ENCODE measurements at places on chromosomes 4 and X.

- no peak for DNase-seq
Observed at GRCh38 chr4:4854649-4855295, 4.7 kb upstream of the MSX1 start.

DNA sequence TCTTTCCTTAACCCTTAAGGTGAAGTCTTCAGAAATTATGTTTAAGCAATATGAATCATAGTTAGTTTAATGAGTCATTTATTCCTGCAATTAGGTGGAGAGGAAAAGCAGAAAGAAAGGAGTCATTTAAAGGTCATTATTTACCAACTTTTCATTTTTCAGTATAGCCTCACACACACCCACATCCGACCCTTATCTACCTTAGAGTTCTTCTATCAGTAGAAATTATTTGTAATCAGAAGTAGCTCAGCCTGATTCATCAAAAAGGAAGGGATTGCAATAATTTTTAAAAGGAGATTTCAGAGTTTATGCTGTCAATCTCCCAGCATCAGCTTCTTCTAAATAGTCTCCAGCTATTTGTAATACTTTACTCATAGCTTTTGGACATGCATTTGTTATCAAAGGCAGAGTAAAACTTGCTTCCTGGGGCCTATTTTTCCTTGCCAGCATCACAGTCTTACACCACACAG lies 5.9 kb downstream of the ANXA10 start:
- no peak for DNase-seq

GRCh38 chr4:89660444-89661172 lies 176.4 kb downstream of the SNCA start:
- DNase-seq, result no peak

DNA sequence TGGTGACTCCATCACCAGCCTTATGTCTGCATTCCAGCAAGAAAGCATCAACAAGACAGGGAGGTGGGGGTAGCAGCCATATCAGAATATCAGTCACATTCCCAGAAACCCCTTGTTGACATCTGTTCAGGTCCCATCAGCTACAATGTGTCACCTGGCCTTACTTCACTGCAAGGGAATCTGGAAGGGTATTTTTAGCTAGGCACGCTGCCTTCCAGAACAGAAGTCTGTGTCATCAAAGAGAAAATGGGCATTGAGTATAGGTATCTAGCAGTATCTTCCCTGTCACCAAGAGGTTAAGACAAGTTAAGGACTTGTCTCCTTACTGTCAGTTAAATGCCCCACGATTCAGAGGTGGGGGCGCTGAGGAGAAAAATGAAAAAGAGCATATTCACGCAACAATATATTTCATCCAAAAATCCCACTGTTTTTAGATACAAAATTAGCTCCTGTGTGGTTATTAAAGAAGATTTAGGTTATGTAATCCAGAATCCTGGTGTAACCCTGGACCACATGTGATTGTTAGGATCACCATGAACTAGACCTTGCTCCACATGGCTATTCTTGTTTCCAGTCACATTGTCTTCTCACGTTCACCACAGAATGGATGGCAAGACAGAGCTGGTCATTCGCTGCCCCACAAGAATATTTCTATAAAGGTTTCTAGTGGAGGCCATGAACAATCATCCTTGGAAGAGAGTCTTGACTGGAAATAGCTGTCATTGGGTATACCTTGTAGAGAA lies 60.0 kb upstream of the PDHA1 start:
- DNase-seq, result no peak

GRCh38 chr4:5839332-5839731 lies 53.6 kb downstream of the CRMP1 start:
- no peak for DNase-seq

GRCh38 chrX:10893366-10893765 lies 217.8 kb upstream of the HCCS start:
- DNase-seq, result no peak

- no peak for DNase-seq
Observed at GRCh38 chr4:85476381-85476780, 1.4 kb downstream of the ARHGAP24 start.

GRCh38 chr4:158484173-158484885 lies 37.4 kb upstream of the RXFP1 start:
- no peak for DNase-seq

GRCh38 chr4:84547211-84547610 lies 35.7 kb upstream of the CDS1 start:
- DNase-seq, result no peak

DNA sequence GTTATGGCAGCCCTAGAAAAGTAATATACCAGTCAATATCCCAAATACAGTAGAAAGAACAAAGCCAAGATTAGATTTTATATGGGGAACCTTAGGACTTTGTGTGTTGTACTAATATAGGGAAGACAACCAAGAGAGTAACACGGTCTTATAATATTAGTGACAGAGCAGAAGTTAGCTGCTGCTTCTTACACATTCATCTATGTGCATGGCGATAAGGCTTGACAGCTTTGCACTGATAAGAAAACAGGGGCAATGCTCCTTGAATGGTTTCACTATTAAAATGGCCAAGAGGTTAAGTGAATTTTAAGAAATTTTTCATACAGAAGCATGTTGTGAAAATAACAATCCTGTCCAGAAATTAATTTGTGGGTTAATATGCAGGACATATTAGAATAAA lies 521.6 kb downstream of the CCSER1 start:
- DNase-seq, result no peak

DNA sequence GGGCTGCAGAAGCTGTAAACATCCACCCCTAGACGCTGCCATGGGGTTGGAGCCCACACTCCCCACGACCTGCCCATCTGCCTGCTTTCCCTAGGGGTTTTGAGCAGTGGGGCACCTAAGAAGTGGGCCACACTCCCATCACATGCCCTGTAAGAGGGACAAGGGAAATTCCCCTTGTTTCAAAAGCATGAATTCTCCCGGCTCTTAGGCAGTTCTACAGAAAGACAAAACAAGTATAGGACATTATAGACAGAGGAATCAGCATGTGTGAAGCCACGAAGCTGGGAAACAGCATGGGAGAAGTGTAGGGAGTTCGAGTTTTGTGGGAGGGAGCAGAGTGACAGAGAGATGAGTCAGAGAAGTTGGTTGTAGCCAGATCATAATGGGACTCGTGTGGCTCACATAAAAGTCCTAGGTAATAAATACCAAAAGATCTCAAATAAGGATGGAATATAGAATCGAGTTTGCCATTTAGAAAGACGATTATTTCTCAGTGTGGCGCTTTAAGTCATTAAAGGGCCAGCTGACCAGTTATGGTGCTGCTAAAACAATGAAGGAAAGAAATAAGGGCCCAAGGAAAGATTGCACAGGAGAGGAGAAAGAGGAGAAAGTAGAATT lies 23.9 kb downstream of the APOO start:
- DNase-seq, result peak; percentile 11

- DNase-seq, result no peak
Observed at GRCh38 chrX:119763181-119763580, 4.8 kb downstream of the SOWAHD start.

DNA sequence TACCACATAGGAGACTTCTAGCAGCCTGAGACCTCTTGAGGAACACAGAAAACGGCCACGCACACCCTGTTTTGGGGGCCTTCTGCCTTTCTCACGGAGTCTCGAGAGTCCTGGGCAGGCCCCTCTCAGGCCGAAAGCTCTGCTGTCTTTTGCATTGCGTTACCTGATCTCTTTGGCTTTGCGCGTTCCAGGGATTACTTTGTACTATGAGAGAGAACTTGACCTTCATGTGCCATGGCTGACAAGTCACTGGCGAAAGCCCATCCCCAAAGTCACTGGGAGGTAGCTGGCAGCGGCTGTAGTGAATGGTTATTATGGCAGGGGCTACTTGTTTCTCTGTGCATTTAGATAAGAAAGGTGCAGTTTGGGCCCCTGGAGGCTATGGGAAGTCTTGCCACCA lies 8.0 kb upstream of the NAT8L start:
- DNase-seq, result no peak

- DNase-seq, result no peak
Observed at GRCh38 chrX:130385520-130385919, at the start of gene GPR119. Gene GPR119, minus strand, starts transcription at chrX:130385674. Its CDS starts 227 bp downstream, at chrX:130385447.

DNA sequence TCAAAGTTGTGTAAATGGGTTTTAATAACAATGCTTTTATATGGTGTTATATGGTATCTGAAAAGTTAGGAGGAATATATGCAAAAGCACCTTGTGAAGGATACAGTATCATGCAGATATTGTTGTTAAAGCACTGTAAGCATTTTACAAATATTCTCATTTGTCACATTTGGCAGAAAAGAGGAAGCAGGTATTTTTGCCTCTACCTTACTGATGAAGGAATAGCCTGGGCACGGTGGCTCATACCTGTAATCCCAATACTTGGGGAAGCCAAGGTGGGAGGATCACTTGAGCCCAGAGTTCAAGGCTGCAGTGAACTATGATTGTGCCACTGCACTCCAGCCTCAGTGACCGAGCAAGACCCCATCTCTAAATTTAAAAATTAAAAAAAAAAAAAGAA lies 12.2 kb upstream of the GDPD2 start:
- DNase-seq, result no peak

DNA sequence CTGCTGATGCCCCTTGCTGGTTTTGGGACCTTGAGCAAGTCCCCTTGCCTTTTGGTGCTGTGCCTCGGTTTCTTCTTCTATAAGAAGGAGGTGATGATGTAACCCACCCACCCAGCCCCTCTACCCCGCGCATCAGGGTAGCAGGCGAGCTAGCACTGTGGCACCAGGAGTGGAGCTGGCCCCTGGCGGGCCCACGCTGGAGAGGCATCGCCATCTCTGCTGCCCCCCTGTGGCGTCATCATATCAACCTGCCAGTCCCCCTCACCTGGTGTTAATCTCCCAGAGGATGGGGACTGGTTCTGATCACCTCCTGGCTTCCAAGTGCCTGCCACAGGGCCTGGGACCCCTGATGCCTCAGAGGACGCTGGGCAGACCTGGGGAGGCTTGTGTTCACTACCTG lies 6.3 kb upstream of the SORCS2 start:
- peak; percentile 20 for DNase-seq

- DNase-seq, result no peak
Observed at GRCh38 chrX:153642655-153643430, 4.2 kb upstream of the DUSP9 start.

DNA sequence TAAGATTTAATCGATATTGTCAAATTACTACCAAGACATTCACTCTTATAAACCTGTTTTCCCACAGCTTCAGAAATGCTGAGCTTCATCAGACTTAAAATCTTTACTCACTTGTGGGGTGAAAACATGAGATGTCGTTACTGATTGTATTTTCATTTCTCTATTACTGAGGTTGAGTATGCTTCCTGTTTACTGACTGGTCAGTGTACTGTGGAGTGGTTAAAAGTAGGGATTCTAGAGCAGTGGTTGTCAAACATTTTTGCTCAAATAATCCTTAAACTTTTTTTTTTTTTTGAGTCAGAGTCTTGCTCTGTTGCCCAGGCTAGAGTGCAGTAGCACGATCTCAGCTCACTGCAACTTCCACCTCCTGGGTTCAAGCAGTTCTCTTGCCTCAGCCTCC lies 50.3 kb downstream of the NSUN7 start:
- no peak for DNase-seq

GRCh38 chr4:24774452-24774851 lies 20.9 kb upstream of the SOD3 start:
- DNase-seq, result no peak

GRCh38 chrX:105515561-105515960 lies 295.1 kb upstream of the TEX13A start:
- DNase-seq, result no peak

DNA sequence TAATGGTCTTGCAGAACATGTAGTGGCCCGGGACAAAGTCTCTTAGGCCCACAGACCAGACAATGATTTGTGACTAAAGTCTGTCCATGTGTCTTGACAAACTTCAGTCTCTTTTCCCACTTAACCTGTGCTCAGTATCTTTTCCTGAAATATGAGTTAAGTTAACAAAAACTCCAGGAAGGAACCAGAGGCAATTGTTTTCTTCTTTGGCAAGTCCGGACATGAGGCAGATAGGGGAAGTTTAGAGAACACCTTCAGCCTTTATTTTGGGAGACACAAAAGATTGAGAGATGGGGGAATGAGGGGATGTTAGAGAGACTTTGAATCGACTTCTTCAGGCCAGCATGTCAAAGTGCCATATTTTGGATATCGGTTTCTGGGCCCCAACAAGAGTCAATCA lies 80.2 kb upstream of the FRMPD4 start:
- DNase-seq, result no peak

DNA sequence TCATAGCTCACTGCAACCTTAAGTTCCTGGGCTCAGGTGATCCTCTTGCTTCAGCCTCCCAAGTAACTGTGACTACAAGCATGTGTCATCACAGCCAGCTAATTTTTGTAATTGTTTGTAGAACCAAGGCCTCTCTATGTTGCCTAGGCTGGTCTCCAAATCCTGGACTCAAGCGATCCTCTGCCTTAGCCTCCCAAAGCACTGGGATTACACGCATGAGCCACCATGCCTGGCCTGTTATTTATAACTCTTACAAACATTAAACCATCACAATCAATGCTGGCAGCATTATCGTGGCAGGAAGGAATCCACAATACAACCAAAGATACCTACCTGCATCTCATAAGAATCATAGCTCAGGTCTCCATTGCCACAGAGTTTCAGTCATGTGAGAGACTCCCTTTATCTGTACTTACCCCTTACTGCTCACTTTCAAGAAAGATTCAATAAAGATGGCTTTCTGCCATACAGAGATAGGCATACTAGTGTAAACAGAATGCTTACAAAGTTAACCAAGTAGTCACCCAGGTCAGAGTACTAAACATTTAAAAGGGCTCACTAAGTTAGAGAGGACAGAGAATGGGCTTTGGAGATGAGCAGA lies 48.5 kb downstream of the SMIM31 start:
- no peak for DNase-seq

- DNase-seq, result no peak
Observed at GRCh38 chrX:21963731-21964405, 23.4 kb downstream of the SMS start.

- no peak for DNase-seq
Observed at GRCh38 chr4:162803378-162803777, 363.3 kb downstream of the NAF1 start.

DNA sequence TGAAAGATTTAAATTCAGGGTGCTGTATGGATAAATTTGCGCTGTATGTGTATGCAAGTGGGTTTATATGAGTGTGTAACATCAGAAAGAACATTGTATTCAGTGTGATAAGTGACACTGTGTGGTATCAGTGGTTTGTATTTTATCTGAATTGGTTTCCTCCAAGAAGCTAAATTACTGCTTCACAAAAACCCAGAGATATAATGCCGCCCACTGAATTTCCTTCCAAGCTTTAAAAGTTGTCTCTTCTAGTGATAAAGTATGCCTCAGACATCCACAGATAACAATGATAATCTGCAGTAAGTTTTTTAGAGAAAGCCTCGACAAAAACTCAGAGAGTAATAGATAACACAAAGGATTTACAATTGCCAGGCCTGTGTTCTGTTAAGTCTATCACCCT lies 710.6 kb upstream of the HS3ST1 start:
- DNase-seq, result no peak

DNA sequence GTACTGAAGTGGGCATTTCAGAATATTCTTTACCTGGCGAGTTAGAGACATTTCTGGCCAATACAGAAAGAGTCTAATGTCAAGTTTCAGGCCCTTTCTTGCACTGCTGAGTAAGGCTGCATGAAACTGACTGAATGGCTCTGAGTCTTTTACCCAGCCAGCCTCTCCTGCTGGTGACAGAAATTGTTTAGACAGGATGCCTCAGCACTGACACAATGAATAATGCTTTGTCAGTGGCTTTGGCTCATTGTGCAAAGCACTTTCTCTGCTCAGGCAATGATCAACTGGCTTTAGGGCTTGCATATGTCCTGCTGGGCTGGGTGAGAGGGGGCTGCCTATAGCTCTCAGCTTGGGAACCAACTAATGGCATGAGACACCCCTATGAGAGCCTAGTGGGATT lies 45.5 kb downstream of the CLNK start:
- DNase-seq, result no peak
